ENCODE measurements at places on chromosomes 11 and 22.

DNA sequence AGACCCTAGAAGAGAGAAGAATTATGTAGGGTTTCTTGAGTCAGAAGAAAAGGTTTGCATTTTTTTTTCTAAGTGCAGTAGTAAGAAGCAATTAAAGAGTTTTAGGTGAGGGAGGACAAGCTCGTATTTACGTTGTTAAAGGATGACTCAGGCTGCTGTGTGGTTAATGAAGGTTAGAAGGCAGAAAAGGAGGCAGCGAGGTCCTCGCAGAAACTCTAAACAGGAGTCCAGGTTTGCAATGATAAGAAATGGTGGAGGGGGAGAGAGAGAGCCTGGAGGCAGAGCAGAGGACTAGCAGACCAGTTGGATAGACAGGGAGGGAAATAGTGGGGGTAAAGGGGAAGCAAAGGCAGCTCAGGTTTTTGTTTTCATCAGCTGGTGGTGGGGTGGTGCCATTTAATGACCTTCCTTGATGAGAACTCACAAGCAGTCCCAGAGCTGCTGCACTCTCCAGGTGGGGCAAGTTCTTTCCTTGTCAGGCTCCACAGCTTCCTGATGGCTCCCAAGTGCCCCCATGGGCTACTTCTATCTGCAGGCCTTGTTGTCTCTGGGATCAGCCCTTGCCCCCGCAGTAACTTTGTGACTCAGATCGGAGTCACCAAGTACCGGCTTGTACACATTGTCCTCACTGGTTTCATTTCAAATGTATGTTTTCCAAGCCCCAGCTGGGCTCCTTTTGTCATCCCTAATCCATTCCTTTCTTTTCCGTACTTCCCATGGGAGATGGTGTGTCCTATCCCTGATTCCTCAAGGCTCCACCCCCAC is 8.3 kb upstream of the INSC start:
- no peak for DNase-seq

DNA sequence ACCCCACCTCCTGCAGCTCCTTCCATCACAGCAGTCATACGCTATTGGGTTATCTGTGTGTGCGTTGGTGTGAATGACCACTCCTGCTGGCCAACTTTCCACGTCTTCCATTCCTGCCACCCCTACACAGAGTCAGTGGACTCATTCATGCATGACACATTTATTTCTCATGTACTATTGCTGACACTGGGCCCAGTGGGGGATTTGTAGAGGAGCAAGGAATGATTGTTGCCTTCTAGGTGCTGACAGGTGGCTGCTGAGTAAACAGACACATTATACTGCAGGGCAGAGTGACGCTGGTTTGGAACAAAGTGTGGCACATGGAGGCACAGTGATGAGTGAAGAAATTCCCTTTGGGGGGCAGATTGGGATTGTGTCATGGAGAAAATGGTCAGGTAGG is 113.9 kb downstream of the CCDC81 start:
- no peak for DNase-seq

DNA sequence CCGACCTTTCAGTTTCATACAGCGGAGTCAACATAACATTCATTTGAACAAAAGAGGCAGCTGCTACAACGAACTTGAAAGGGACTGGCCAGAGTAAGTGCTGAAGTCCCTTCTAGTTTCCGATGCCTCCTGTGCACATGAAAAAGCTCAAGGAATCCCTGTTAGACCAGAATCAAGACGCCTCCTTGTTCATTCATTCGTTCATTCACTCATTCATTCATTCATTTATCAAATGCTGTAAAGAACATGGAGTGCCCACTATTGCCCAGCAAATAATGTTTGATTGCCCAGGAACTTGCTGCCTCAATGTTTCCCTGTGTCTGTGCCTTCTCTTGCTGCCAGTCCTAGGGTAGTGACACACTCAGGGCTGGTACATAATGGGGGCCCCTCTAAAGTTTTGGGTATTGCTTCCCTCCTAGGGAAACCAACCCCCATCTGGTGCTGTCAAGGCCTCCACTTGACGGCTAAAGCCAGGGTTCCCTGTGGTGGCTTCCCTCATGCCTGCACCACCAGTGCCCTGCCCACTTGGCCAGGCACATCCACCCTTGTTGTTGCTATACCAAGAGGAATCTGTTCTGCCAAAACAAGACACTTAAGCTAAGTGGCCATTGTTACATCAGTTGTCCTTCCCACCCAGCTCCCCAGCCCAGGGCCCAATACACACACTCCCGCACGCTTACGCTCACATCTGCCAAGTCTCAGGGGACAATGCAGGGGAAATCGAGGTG is 3.8 kb downstream of the TMPRSS13 start:
- no peak for DNase-seq

GRCh38 chr22:45235101-45235777 is 5.5 kb downstream of the KIAA0930 start:
- DNase-seq: no peak

GRCh38 chr22:40789131-40789530 is 30.0 kb downstream of the SLC25A17 start:
- no peak for DNase-seq

GRCh38 chr11:26997378-26997777 is 3.5 kb downstream of the FIBIN start:
- no peak for DNase-seq

GRCh38 chr11:121499405-121499804 is 46.6 kb upstream of the SORL1-AS1 start:
- DNase-seq: no peak

DNA sequence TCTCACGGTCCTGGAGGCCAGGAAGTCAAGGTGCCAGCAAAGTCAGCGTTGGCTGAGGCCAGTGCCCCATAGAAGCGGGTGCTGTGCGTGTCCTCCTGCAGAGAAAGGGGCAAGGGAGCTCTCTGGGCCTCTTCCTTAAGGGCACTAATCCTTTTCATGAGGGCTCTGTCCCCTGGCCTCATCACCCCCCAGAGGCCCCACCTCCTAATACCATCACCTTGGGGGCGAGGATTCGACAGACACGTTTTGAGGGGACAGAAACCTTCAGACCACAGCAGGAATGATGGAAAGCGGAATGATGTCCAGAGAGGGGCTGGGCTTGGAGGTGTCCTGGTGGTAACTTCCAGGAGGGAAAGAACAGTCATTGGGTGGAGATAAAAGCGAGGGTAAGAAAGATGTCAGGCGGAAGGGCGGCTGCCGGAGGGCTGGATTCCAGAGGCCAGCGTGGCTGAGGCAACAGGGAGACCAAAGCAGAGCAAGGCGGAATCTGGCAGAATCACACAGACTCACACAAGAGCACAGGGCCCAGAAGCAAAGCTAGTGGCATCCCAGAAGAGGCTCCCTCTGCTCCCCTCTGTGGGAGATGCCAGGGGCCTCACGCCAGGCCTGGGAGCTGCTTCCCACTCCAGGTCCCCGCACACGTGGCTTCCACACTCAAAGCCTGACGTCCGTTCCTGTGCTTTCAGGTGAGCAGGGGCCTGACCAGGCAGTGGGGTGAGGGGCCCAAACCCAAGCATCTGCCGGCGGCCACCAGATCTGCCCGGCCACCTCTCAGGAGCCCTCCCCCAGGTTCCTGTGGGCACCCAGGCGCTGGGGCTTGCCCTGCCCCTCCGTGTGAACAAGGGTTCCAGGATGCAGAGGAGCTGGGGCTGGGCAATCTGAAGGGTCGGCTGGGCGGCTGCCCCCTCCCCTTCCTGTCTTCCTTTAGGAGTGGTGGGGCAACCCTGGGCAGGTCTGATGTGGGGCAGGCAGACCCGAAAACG is 784.5 kb downstream of the BRD1 start:
- DNase-seq: no peak

- peak; percentile 50 for DNase-seq
Measured at GRCh38 chr11:46278387-46279125, 1.1 kb downstream of the CREB3L1 start.

- no peak for DNase-seq
Measured at GRCh38 chr11:31535479-31535878, 25.9 kb downstream of the ELP4 start.

DNA sequence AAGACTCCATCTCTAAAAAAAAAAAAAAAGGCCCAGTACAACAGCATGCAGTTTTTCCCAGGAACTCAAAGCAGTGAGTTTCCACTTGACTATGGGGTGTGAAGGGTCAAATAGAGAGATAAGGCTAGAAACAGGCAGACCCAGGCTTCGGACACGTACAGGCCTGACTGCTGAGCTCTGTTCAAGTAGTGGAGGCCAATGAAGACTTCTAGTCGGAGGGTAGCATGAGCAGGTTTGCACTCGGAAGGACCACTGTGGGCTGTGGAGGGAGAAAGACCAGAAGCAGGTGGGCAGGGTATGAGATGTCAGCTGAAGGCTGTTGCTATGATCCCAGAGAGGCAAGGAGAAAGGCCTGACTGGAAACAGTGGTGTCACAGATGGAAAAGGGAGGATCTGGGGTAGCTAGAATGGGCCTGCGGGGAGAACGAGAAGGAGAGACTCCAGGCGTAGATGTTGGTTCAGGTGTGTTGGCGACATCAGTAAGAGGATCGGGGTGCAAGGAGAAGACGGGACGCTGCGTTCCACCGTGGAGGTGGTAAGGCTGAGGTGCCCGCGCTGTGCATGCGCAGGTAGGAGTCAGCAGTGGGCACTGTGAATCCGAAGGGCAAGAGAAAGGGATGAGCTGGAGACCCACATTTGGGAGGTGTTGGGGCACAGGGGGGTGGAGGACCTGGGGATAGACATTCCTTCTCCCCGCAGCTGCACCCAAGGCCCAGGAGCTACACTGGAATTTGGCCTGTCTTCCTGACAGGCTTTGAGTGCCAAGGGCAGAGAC is 49.4 kb upstream of the RAB1B start:
- no peak for DNase-seq

GRCh38 chr11:122344215-122344614 is 228.2 kb upstream of the BLID start:
- peak; percentile 52 for DNase-seq

GRCh38 chr11:6755303-6755952 is 16.3 kb downstream of the OR2AG2 start:
- DNase-seq: peak; percentile 65

GRCh38 chr11:103317118-103317517 is 207.9 kb downstream of the DYNC2H1 start:
- DNase-seq: no peak

DNA sequence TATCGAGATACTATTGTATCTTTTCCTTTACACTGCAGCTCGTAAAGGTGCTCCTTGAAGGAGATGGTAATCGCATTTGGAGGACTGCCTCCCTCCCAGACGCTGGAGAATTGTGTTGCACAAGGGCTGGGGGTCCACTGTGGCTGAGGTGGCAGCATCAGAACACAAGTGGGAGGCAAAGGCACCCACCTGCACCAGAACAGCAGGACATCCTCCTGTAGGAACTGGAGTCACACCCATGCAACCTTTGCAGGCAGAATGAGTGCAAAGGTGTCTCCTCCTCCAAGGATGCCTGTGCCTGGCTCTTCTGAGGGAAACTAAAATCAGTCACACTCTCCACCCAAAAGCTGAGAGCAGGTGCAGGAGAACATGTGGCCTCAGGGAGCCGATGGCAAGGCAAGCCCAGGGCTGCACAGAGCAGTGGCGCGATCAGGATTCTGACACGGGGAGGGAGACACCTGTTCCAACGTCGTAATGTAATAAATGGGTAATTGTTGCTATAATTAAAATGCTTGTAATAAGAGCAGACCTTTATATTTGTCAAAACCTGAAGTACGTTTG is 1501.4 kb downstream of the TBC1D22A start:
- no peak for DNase-seq
